ENCODE measurements at places on chromosomes 12 and 14.

DNA sequence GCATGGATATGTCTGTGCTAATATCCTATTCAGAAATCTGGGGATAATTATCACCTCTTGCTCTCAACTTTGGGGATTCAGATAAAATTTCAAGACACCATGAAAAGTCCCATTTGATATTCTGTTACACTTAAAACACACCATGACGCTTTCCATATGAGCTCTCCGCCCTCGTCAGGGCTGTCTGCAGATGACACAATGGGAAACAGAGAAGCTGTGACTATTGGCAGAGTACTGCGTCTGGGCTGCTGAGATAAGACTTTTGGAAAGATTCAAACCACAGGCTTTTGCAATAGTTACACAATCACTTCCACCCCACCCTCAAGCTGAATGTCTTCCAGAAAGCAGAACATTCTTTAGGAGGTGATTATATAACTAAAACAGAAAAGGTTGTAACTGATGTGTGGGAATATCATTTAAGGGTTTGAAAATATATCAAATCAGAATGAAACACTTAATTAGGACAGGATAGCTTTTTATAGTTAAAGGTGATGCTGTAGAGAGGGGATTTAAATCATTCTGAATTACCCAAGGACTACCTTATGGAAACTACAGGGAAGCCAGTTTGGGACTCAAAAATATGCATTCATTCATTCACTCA, 75.3 kb upstream of the TMPO start:
- no peak for DNase-seq

GRCh38 chr12:93107514-93108312, 178.6 kb upstream of the EEA1 start:
- no peak for DNase-seq

DNA sequence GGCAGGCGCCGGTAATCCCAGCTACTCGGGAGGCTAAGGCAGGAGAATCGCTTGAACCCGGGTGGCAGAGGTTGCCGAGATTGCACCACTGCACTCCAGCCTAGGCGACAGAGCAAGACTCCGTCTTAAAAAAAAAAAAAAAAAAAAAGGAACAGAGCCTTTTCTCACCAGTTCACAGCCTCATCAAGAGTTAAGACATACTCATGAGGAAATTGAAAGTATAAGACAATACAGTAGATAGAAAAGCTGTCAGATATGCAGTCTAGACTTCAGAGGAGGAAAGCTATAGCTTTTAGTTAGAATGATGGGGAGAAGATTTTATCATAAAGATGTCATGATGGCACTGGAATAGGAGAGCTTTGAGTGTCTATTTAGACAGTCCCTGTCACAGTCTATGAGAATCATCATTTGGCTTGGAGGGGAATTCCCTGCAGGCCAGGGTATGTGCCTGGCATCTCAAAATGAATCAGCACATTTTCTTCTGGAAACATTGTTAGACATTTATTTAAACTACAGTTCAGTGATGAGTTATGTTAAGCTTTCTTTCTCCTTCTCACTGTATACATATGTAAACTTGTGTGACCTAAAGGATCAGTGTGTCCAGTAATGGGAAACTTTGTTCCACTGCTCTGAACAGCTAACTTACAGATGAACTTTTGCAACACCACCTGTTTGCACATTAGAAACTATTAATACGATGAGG, 2.9 kb upstream of the RAB35 start:
- DNase-seq = no peak

- DNase-seq = no peak
These were observed 4.0 kb downstream of the CHD4 start for GRCh38 chr12:6603095-6603567.

GRCh38 chr14:42804141-42804540, 1197.5 kb downstream of the LRFN5 start:
- no peak for DNase-seq

- DNase-seq = no peak
These were observed 167.0 kb upstream of the FKBP4 start for GRCh38 chr12:2627835-2628191.

DNA sequence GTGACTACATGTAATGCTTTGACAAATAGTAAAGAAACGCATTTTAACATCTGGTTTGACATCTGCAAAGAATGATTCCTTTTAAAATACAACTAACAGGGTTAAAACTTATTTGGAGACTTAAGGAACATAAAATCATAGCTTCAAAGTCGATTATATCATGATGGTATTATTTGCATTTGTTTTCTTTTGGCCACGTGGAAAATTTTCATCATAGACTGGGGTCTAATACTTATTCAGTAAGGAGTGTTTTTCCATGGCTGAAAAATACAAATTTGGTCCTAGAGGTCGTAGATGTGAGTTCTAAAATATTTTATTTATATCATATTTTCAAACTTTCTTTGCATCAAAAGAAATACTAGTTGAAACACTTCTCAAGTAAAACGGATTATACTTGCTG, 31.5 kb upstream of the LMNTD1 start:
- DNase-seq = no peak

DNA sequence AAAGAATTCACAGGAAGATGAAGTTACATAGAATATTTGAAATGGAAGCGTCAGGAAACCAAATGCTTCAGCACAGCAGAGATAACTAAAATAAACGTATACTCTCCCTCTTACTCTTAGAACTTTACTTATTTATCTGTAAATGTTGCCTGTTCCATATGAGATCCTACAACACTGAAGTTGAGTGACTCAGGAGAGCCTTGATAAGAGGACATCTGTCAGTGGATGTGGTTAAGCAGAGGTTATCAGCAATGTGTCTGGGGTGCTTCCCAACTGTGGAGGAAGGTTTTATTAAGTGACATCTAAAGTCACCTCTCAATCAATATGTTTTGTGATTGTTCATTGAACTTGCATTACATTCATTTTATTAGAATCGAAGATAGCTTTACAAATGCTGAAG, 81.9 kb downstream of the NEDD1 start:
- DNase-seq = no peak

DNA sequence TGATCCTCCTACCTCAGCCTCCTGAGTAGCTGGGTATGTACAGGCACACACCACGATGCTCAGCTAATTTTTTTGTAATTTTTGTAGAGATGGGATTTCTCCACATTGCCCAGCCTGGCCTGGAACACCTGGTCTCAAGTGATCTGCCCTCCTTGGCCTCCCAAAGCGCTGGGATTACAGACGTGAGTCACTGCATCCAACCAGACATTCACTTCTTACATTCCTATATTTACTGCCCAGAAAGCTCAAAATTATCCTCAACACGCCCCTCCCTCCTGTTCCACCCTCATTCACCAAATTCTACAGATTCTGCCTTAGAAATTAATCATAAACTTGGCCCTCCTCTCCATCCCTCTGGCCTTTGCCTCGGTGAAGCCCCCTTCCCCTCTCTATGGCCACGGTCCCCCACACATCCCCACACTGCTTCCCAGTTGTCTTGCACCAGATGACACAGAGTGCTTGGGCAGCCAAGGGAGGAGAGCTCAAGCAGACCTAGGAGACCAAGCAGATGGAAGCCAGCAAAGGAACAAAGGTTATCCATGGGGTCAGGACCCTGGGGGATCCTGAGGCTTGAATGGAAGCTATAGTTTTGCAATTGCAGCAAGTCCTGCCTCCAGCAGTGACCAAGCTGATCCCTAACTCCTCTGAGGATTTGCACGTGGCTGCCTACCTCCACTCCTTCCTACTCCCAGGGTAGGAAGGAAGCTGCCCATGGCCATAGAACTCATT, 213.2 kb upstream of the FOXN3 start:
- DNase-seq = no peak

DNA sequence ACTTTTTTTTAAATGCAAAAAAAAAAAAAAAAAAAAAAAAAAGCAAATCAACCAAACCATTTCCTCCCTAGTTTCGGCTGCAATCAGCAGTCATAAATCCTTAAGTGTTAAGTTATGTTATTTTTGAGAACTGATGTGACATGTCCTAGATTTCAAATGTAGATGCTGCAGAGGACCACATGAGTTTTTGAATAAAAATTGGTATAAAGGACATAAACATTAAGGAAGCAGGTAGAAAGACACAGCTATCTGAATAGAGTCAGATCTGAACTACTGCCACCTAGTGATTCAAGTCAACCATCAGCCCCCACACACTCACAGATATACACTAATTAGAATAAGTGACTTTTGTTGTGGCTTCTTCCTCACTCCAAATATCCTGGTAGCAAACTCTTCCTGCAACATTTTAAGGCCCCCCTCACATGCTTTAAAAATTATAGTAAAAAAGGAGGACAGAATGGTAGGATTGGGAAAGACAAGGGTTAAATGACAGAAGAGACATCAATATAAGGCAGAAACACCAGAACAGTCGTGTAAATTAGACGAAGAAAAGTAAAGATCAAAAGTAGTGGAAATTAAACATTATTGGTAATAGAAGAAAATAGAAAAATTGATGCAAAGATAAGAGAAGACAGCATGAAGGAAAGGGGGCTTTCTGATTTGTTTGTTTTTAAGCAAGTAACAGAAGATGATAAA, 394.5 kb upstream of the ATP2B1 start:
- DNase-seq = no peak

DNA sequence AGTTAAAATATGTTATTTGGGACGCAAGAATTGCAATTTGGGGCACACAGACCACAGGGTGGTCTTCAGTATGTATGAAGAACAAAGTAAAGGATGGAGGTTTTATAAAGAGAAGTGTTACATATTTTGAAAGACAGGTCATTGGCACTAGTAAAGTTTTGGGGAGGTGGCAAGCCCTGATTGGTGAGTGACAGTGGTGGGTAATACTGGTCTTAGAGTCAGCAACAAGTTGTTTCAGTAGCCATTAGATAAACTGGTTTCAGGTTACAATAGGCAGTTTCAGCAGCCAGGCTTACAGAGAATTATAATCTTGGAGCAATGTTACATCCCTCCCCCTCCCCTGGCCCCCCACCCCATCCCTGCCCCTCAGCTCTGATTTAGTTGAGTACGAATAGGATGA, 17.5 kb downstream of the MARK3 start:
- DNase-seq = no peak

DNA sequence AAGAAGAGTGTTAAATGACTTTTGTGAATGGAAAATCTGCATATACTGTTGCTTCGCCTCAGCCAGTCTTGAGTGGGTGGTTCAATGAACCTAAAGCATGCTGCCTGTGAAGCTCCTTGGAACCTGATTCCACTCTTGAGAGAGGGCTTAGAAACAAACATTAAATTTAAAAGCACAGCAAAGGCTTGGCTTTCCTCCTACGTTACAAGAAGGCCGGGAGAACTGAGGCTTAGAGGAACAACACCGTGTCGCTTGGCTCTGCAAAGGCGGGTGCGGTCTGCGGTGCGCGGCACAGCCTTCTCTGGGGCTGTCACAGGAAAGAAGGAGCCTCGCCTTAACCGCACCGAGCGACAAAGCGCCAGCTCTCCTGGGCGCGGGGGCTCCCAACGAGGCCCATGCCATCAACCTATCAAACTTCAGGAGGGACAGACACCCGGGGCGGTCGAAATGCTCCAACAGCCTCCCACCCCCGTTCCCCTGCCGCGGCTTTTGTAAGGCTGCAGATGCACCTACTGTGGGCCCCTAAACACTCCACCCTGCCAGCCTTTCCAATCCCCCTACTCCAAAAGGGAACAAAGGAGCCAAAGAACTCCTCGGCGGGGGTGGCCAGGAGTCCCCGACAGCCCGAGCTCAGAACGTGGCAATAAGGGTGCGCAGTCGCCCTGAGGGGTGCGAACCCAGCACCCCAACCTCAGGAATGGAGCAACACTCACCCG, 729 bp downstream of the OSBPL8 start:
- peak; percentile 68 for DNase-seq

DNA sequence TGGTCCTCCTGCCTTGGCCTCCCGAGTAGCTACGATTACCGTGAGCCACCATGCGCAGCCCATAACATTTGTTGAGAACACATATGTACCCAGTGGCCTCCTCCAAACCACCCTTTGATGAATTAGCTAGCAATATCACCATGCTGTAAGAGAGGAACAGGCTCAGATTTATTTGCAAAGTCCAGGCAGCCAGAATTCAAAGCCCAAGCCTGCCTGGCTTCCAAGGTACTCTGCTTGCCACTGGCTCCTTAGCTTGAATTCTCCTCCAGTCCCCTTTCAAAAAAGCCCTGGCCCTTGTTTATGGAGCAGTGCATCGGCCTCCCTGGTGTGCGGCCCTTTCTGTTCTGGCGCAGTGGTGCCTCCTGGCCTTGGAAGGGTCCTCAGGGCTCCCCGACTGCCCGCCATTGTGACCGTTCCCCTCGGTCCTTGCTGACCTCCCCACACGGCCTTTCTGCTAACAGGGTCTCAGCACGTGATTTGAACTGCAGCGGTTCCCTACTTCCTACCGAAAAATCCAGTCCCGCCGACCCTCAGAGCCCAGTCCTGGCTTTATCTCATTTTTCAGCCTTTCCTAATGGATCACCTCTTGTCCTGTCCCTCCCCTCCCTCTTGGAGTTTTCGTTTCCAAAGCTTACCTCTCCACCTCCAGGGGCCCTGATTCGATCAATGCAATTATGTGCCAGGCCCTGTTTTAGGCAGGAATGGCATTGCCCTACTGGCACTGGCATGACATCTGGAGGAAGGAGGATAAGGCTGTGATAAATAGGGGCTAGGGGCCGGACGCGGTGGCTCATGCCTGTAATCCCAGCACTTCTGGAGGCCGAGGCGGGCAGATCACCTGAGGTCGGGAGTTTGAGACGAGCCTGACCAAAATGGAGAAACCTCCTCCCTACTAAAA, 22.0 kb downstream of the SLC25A29 start:
- no peak for DNase-seq

DNA sequence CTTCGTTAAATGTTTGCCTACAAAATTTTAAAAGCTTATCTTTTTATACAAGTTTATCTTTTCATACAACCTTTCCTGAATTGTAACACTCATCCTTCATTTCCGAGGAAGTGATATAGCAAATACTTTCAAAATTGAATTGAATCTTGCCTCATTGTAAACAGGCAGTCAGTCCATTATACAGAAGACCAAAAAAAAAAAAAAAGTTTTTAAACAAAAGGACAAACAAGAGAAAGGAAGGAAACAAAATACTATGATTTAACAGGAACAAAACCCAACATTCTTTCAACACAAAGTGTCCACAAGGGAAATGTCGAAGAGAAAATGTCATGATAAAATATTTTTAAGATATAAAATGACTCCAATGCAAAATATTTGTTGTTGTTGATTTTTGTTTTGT, 8.5 kb downstream of the ATF7 start:
- no peak for DNase-seq

- DNase-seq = no peak
These were observed 15.2 kb downstream of the GPR84 start for GRCh38 chr12:54349036-54349435.

DNA sequence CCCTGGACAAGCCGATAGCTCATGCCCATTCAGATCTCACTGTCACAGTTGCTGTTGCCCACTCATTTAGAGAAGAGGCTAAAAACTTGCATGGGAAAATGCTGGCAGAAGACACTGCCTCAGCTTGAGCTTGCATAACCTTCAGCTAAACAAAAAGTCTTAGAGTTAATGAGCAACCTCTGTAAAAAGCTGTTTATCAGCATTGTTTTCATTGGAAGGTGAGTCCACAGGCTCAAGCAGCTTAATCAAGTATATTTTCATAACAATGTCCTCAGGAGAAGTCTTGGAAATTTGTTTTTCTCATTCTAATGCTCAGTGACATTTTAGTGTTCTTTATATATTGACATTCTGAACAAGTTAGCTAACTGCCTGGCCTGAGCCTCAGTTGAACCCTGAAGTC, 872.9 kb downstream of the TMTC2 start:
- no peak for DNase-seq

- peak; percentile 26 for DNase-seq
These were observed 4.6 kb downstream of the MARCHF9 start for GRCh38 chr12:57759360-57759980.
